ENCODE measurements at places on chromosomes 2 and 18.

GRCh38 chr2:28578774-28579173 lies 82.9 kb downstream of the PLB1 start:
- no peak for DNase-seq

- DNase-seq, result no peak
Measured at GRCh38 chr2:236852977-236853374, 232.7 kb upstream of the COPS8 start.

- DNase-seq, result no peak
Measured at GRCh38 chr18:64713284-64713683, 564.4 kb upstream of the LINC00305 start.

DNA sequence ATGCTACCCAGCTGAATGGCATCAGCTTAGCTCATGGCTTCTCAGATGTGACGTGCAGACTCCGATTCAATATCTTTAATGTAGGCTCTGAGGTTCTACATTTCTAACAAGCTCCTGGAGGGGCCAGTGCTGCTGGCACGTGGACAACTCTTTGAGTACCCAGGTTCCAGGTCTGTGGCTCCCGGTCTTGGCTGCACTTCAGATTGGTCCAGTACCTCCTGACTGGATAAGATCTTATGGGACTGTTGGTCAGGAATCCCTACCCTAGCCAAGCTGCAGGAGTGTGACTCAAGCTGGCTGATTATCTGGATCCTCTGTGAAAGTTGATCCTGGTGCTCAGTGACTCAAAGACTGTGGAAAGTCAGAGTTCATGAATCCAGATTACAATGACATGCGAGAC lies 222.1 kb downstream of the ANKRD30B start:
- DNase-seq, result no peak

- DNase-seq, result no peak
Measured at GRCh38 chr2:39359453-39360038, 77.5 kb downstream of the MAP4K3 start.

DNA sequence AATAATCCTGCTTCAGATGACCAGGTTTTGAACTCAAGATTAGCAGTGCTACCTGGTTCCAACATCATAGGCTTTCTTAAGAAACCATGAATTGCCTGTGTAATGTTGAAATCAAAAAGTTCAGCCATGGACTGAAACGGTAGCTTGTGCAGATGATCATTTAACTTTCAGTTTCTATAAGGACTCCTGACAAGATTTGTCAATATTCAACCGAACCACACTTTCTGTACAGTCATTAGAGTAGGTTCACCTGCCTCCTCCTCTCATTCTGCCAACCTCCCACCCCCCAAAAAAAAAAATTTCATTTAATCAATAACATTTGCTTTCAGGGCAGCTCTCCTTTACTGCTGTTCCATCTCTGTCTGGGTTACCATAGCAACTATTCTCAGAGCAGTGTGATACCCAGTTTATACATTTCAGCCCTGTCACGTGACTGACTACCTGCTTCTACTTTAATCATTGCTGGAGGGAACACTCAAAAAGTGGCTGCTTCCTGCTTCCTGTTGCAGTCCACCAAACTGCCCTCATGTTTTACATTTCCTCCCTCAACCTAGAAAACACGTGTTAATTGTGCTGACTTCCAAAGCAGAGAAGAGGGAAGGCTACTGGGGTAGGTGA lies 275.5 kb downstream of the SS18 start:
- DNase-seq, result peak; percentile 14

DNA sequence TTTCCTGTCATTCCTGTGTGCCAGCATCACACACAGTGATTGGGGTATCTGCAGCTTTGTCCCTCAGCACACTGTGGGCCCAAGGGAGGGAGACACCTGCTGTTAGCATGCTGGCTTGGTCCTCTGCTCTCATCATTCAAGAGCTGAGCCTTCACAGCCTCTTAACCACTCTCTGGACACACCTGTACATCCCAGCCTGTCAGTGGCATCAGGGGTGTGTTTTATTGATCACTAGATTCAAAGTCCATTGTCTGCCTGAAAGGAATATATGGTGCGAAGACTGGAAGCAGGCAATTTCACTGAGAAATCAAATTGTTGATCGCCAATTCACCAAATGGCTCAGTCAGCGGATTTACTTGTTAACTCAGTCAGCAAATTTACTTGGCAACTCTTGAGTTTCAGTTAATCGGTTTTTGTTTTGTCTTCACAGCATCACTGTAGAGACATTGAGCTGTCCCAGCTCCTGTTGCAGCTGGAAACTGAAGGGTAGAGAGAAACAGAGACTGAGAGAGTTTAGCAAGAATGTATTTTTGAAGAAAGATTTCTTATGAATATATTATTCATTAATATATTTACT lies 56.3 kb upstream of the TMEM200C start:
- DNase-seq, result no peak

DNA sequence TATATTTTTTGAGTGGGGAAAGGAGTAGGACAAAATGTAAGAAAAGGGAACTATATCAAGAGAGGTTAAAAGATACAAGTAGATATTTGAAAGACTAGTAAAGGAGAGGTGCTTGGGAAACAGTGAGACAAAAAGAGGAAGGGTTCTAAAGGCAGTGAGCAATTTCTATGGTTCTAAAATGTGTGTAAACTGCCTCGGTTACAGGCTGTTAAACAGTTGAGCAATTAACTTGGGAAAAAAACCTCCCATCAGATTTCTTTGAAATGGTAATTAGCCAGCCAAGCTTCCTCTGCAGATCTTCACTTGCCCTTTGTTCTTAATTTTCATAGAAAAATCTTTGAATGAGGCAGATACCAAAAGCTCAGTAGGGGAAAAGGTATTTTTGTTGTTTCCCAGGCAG lies 238.7 kb upstream of the KCNH7 start:
- peak; percentile 56 for DNase-seq

DNA sequence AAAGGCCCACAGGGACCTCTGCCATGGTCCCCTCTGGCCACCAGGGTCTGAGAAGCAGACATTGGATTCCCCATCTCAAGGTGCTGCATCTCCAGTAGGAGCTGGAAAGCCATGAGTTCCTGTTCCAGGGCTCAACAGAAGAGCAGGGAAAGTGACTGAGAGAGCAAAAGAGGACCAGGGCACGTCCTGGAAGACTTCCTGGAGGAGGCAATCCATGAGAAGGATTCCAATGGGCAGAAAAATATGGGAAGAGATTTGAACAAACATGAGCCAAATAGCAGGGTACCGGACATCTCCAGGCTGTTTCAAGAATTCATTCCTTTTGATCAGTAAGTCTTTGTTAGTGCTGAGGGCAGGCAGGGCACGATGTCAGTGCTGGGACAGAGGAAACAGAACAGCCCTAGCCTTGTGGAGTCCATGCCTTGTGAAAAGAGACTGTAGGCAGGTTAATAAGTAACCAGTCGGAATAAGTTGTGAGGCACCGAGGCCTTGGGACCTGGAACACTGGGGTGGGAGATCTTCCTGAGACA lies 72.8 kb upstream of the TWIST2 start:
- no peak for DNase-seq

DNA sequence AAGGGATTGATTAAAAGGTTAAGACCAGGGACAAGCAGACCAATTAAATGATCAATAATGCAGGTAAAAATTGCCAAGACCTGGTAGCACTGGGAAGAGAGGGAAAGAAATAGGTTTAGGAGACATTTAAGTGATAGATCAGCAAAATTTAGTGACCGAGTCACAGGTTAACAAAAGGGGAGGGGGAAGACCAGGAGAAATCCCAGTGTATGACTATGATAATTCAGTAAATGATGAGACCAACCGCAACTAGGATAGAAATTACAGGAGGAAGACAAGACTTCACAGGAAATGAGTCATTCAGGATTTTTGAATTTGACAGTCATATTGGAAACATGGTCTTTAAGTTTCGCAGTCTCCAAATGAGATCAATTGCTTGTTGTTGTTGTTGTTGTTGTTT lies 62.9 kb downstream of the COBLL1 start:
- no peak for DNase-seq

DNA sequence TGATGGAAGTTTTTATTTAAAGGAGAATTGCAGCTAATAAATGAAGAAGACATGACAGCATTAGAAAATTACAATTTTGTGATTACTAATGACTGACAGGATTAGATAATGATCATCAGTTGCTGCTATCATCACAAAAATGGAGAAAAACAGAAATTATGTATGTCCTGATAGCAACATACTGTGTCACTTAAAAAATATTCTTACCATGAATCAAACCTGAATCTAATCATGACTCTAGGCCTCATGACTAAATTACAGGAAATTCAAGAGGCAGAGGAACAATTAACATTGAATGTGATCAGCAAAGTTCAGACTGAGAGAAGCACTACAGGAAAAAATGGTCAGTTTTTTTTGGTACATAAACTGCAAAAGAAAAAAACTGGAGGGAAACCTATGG lies 147.8 kb downstream of the PMAIP1 start:
- DNase-seq, result no peak

DNA sequence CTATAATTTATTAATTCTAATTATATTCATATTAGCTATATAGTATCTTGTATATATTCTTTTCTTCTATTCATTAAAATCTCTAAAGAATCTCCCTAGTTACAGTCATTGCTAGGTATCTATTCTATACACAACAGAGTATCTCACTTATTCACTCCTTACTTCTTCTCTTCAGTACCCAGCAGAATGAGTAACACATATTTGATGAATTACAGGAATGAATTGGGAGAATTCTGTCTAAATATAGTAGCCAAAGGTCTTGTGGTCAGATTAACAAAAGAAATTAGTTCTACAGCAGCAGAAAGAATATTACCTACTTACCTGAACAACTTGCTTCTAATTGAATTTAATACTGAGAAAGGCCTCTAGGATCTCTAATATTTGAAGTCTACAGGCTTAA lies 758.0 kb upstream of the ZEB2 start:
- no peak for DNase-seq

DNA sequence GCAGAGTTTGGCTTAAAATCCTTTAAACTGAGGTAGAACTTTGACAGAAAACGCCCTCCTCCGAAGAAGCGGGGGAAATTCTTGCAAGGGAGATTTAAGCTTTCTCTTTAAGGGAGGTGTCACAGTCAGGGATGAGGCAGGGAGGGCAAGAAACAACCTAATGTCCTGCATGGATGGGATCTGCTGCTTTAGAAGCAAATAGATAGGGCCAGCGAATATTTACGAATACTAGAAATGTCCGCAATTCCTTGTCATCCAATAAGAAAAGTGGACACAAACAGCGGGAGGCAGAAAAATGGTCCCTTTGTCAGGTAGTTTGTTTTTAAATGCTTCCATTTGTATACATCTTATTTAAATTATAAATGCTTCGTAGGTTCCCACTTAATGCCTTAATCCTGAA lies 12.0 kb downstream of the MEIS1 start:
- DNase-seq, result no peak

DNA sequence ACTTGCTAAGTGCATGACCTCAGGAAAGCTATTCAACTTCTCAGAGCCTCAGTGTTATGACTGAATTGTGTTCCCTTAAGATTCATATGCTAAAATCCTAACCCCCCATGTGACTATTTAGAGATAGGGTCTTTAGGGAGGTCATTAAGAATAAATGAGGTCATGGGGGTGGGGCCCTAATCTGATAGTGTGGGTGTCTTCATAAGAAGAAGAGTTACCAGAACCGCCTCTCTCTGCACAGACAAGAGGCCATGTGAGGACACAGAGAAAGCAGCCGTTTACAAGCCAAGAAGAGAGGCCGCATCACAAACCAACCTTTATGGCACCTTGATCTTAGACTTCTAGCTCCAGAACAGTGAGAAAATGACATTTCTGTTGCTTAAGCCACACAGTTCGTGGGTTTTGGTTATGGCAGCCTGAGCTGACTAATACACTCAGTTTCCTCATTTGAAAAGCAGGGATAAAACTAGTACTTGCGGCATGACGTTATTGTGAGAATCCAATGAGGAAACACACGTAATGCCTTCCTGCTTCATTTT lies 9.9 kb downstream of the SH2D6 start:
- DNase-seq, result no peak

GRCh38 chr2:158979772-158980171 lies 11.3 kb downstream of the TANC1 start:
- DNase-seq, result no peak

- DNase-seq, result peak; percentile 15
Measured at GRCh38 chr2:85243101-85244072, 84.4 kb downstream of the TGOLN2 start.

DNA sequence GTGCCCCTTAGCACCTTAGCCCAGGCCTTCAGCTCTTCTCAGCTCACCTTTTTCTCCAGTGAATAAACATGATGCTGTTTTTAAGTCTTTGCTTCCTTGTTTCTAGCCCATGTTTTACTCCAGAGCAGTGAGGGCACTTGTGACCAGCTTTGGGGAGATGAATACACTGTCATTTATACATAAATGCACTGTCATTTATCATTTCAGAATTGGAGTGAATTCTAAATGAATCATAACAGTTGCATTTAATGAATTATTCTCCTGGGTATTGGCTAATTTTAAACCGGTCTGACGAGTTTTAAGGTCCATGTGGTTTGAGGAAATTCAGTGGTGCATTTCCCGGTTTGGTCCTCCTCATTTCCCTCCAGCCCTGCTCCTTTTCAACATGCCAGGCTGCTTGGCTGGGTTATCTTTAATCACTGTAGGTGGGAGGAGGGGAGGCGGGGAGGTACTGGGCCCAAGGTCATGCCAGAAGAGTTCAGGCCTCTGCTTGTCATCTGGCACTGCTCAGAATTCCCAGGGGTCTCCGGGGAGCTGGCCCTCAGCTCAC lies 23.9 kb downstream of the PRKCE start:
- no peak for DNase-seq

DNA sequence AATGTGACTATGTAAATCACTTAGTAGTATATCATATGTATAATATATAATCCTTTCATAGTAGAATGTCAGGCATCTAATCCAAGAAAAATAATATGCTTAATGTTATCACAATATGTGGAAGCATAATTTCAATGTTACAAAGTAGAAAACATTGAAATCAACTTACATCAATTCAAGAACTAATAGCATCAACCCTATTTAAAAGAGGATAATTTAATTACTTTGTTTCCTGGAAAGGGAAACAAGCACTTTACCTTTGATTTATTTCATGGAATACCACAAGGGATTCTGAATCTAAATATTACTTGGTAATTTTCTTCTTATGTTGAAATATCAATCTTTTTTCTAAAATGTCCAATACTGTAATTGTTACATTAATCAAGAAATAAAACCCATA lies 30.6 kb upstream of the SOCS6 start:
- no peak for DNase-seq

- DNase-seq, result no peak
Measured at GRCh38 chr18:74329688-74330205, 14.1 kb downstream of the C18orf63 start.

GRCh38 chr2:40554665-40555294 lies 102.9 kb upstream of the SLC8A1 start:
- peak; percentile 14 for DNase-seq

DNA sequence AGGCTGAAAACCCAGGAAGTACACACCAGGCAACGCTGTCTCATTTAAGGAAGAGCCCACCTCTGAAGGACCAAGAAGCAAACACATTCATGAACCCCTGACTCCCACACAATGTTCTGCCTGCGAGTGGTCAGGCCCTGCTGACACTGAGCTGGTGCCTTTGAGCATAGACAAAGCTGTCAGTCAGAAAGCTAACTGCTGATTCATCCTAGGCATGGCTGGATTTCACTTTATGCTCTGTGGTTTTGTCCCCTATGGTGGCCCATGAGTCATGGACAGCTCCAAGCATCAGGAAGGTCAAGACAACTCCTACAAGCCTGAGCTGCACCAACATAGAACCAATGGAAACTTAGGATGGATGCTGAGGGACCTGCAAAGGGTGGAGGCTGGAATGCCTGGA lies 78.9 kb downstream of the UXS1 start:
- no peak for DNase-seq
